ENCODE measurements at places on chromosomes 7 and 10.

DNA sequence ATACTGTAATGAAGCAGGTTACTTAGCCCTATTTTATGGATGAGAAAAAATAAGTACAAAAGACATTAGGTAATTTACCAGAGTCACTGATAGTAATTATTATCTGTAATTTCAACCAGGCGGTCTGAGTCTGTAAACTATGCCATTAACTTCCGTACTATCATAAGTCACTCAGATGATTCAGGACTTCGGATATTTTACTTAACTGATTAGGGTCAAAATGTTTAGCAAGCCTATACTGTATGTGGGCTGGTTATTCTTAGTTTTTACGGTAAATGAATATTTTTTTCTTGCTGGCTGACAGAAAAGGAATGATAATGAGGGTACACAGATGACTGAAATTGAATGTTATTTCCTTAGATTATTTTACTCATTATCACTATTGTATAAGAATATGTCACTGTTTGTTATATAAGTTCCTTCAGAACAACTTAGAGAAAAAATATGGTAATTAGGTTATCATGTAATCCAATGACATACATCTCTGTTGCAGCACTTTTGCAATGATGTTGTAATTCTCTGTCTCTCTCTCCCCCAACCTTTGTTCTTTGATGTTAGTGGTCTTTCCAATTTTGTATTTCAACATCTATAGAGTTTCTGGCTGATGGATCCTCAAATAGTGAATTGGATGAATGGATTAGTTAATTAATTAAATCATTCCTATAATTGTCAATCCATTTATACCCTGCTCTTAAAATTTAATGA lies 165.6 kb downstream of the ZEB1 start:
- no peak for DNase-seq

DNA sequence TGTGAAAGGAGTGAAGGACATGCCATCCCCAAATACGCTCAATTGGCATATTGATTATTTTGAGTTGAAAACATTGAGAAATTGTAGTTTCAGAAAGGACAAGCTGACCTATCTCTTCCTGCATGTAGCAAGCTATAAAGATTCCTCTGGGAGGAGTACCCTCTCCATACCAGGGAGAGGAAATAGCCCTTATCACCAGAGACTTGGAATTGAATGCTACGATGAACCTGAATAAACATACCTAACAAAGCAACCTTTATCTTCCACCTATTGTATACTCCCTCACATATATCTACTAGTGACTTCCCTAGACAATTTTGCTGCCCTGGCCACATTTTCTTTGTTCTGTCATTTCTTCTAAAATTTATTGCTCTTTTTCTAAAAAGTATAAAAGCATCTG lies 150.2 kb upstream of the EEPD1 start:
- no peak for DNase-seq

GRCh38 chr7:38448054-38448453 lies 174.6 kb upstream of the TARP start:
- DNase-seq, result no peak

DNA sequence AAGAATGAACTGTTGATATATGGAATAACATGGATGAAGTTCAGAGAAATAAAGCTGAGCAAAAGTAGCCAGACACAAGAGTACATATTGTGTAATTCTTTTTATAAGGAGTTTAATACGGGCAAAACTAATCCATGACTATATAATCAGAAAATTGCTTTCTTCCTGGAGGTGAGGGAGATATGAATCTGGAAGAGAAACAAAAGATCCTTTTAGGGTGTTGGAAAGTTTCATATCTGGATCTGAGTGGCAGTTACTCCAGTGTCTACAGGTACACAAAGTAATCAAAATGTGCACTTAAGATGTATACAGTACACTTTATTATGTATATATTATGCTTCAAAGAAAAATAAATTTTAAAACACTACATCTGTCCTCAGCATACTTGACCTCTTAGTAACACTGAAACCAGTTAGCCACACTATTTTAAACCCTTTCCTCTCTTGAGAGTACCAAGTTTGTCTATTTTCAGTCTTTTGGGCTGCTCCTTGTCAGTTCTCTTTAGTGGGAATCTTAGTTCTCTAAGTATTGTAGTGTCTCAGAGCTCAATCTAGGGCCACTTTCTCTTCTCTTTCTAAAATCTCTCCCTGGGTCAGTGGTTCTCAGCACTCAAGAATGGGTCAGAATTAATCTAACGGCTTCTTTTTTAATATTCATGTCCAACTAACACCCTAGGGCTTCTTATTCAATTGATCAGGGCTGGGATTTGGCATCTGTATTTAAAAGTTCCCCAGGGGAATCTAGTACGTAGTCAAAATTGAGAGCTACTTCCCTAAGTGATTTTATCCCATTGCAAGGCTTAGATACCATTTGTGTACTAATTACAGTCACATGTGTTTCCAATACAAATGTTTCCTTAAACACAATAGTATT lies 4.3 kb upstream of the LIPF start:
- no peak for DNase-seq

- DNase-seq, result no peak
Measured at GRCh38 chr10:101780187-101780817, 2.9 kb downstream of the NPM3 start.
